ENCODE measurements at places on chromosomes 5 and 9.

GRCh38 chr5:91449083-91449482, 66.0 kb upstream of the ARRDC3 start:
- DNase-seq: no peak

GRCh38 chr5:58606064-58606463, 23.2 kb downstream of the RAB3C start:
- no peak for DNase-seq

- peak; percentile 24 for DNase-seq
Observed at GRCh38 chr9:74942801-74943200, 9.9 kb downstream of the C9orf40 start.

- DNase-seq: no peak
Observed at GRCh38 chr5:37557734-37558293, 178.7 kb downstream of the WDR70 start.

Data from GF-D8 (cell line).